Activated CD8-positive, alpha-beta T cell treated with anti-CD3 and anti-CD28 coated beads, Interleukin-2, amount 10 ng/mL, durations not matched to agents 7 days and 5 days (primary cell): ENCODE measurements at places on chromosomes 2 and 18. TPM values are rescaled to one million over a fixed set of nuclear protein-coding genes. Genes with fewer than 3 reads are reported as not detected.

TMEM178A gene
- not detected for total RNA-seq

DYSF gene
- total RNA-seq, result 4.7 TPM

DNA sequence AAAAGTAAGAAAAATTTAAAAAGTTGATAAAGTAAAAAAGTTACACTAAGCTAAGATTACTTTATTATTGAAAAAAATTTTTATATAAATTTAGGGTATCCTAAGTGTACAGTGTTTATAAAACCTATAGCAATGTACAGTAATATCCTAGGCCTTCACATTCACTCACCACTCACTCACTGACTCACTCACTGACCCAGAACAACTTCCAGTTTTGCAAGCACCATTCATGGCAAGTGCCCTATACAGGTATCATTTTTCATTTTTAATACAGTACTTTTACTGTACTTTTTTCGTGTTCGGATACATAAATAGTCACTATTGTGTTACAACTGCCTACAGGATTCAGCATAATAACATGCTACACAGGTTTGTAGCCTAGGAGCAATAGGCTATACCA is 8.9 kb upstream of the THUMPD2 start:
- DNase-seq, result no peak

- DNase-seq, result no peak
Measured at GRCh38 chr18:59123588-59124369, 15.9 kb upstream of the SEC11C start.

DNA sequence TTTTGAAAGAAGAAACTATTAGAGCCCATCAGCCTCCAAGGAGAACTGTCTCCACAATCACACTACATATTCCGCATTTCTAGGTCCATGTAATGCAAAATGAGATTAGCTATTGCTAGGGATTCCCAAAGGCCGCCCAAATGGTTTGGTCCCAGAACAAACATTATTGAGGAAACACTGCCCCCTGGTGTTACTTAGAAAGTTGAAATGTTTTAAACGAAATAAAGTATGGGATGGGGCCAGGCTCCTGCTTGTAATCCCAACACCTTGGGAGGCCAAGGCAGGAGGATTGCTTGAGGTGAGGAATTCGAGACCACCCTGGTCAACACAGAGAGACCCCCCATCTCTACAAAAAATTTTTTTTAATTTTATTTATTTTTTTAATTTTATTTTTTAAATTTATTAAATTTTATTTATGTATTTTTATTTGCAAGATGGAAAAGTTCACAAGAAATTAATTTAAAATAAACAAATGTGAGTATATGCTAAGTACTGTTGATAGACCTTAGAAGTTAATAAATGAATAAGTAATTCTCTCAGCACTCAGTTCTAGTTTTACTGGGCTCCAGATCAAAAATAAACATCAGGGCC is 5.5 kb downstream of the NHEJ1 start:
- DNase-seq, result peak; percentile 53

DNA sequence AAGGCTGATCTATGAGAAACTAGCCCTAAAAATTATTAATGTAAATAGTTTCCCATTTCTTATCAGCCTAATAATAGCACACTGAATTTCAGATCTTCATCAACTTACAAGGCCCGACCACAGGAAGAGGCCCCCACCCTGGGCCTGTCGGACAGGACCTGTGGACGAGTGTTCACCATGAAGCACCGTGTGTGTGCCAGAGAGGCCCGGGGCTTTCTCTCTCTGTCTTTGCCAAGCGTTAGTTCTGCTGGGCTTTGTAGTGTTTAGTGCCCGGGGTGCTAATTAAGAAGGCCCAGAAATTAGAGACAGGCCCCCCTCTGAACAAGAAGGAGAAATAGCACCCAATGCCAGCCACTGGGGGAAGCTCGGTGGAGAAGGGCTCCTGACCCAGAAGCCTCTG is 265.7 kb downstream of the TWIST2 start:
- no peak for DNase-seq

DNA sequence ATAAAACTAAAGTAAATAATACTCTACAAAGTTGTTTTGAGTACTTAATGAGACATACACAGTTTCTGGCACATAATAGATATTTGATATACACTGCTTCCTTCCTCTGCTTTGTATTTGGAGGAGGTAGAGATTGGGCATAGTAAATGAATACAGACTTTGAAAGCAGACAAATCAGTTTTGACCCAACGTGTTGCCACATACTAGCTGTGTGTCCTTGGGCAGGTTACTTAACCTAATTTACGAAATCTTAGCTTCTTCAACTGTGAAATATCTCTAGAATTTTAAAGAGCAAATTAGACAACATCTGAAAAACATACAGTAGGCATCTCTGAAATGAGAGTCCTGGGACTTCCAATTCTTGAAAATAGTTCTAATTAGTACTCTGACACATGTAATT is 425.4 kb downstream of the TGIF1 start:
- no peak for DNase-seq
